NCI-H146 (cell line): ENCODE measurements at places on chromosomes 12 and 14.
A peak's percentile ranks its signal among the peaks of the same experiment; 100 is the strongest.

DNA sequence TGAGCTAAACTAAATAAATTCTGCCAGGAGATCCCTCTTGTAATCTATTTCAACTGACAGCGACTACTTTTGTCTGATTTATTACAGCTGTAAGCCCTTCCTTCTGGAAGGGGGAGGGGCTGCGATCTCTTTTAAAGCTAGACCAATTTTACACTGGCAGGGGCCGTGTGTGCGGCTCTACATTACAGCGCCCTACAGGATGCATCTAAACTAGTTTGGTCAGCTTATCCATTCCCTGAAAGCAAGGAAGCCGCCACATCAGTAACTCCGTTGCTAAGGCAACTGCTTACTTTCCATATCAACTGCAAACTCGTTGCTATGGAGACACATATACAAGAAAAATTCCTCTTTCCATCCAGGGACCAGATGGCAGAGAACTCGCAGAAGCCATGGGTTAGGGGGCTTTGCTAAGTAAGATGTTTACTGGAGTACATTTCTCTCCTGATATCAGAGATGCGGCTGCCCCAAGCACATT, 17.4 kb downstream of the FOXN3 start:
- no peak for DNase-seq

DNA sequence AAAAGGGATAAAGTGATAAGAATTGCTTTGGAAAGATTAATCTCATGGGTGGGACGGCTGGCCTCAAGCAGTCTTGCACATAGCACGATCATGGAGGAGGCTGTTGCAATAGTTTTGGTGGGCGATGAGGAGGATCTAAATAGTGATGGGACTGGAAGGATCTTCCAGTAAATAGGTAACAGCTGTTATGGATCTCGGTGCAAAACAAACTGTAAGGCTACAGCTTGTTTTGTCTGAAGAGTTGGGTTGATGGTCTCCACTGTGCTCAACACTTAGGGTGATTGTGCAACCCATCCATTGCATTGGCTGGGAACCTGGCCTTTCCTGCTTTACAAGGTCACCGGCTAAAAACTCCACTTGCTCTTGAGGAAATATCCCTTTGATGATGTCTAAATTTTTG, 21.0 kb downstream of the IGF1 start:
- DNase-seq: no peak

- DNase-seq: peak; percentile 48
Observed at GRCh38 chr12:57744194-57744776, 554 bp upstream of the TSPAN31 start.

- no peak for DNase-seq
Observed at GRCh38 chr14:38941488-38941887, 161.5 kb downstream of the SEC23A start.

- DNase-seq: no peak
Observed at GRCh38 chr12:123097561-123098084, 53.3 kb downstream of the PITPNM2 start.

GRCh38 chr12:65728848-65729793, 95.2 kb upstream of the HMGA2 start:
- DNase-seq: no peak

GRCh38 chr12:4572680-4573079, 10.7 kb downstream of the DYRK4 start:
- no peak for DNase-seq

GRCh38 chr12:113244047-113244460, 22.8 kb downstream of the TPCN1 start:
- DNase-seq: no peak

DNA sequence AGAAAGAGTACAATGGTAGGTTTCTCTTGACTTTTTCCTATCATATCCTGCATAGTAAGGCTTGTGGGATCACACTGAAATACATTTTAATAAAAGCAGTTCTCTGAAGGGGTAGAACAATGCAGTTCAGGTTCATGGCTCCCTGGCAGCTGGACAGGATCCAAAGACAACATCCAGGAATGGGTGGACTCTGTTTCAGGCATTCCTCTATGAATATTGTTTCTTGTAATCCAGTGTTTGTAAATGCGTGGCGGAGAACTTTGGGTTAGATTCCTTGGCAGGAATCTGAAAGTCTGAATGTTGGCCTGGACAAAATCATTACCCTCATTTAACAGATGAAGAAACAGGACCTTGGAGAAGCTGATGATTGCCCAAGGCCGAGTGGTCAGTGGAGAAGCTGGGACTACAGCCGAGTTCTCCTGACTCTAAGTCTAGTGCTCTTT, 43.5 kb downstream of the SYNE2 start:
- DNase-seq: peak; percentile 34

DNA sequence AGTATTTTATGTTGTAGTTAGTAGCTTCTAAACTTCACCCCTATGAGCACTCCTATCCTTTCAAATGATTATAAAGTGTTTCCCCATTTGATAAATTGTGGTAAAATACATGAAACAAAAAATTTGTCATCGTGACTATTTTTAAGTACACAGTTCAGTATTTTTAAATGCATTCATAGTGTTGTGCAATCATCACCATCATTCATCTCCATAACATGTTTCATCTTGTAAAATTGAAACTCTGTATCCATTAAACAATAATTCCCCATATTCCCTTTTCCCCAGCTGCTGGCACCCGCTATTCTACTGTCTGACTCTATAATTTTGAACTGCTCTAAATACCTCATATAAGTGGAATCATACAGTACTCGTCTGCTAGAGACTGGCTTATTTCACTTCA, 52.5 kb downstream of the ATP23 start:
- DNase-seq: no peak

DNA sequence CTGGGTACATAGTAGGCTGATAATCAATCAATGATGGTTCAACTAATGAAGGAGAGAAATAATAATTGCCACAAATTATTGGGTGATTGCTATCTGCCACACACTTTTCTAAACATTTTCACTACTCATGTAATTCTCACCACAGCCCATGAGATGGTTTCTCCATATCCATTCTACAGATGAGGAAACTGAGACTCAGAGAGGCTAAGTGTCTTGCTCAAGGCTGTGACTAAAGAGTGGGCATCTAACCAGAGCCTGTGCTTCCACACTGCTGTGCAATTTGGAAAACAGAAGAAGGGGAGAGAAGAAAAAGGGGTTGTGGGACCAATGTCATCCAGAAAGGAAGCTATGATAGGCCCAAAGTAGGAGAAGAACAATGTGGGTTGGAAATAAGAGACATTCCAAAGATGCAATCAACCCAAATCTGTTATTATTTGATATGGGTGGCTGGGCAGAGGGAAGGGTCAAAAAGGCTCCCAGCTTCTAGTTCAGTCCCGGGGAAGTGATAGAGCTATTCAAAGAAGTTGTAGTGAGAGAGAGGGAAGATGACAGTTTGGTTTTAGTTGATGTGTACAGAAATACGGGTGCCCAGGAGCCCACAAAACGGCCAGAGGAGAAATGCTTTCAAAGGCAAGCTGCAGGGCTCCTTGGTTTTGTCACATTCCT, 483 bp upstream of the NR1H4 start:
- DNase-seq: no peak

DNA sequence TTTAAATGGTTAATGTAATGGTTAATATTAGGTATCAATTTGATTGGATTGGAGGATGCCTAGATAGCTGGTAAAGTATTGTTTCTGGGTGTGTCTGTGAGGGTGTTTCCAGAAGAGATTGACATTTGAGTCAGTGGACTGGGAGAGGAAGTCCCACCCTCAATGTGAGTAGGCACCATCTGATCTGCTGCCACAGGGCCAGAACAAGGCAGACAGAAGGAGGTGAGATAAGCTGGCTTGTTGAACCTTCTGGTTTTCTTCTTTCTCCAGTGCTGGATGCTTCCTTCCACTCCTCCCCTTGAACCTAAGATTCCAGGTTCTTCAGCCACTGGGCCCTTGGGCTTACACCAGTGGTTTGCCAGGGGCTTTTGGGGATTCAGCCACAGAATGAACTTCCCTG, 756.5 kb upstream of the LRFN5 start:
- no peak for DNase-seq

DNA sequence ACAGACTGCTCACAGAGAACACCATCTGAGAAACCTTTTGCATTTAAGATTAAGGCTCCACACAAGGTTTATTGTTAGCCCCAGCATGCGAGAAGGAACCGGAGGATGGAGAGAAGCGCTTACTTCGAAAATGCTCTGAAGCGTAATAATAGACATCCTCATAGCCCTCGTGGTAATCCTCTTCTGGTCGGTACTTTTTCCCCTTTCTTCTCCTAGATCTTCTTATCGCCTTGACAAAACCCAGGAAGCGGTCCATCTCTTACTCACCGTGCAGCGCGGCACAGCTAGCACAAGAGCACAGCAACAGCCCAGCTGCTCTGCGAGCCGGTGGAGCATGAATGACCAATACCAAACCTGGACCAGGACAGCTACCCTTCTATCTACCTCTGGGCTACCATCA, 125.1 kb upstream of the GRIP1 start:
- DNase-seq: peak; percentile 71

DNA sequence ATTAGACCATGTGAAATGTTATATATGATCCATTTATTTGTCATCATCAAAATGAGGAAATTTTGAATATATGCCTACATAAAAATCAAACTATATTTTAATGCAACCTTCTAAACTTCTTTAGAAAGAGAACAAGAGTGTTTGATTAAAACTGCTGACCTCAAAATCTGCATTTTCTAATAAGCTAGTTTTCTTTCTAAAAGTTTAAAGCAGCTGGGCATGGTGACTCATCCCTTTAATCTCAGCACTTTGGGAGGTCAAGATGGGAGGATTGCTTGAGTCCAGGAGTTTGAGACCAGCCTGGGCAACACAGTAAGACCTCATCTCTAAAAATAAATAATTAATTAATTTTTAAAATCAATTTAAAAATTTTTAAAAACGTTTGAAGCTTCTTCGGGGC, 36.2 kb downstream of the GNPTAB start:
- no peak for DNase-seq

DNA sequence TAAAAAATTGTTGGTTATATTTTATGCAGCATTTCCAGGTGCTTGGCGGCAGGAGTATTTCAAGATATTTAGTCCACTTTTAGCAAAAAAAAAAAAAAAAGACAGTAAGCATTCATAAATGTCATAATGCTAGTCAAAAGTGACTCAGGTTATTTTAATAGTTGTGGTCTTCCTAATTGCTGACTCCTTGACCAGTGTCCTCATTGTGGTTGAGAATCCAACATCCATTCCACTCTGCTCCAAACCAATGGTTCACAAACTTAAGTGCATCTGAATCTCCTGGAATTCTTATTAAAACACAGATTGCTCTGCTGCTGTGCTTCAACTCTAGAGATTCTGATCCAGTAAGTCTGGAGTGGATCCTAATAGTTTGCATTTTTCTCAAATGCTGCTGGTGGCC, 71.4 kb downstream of the AKAP6 start:
- DNase-seq: no peak

DNA sequence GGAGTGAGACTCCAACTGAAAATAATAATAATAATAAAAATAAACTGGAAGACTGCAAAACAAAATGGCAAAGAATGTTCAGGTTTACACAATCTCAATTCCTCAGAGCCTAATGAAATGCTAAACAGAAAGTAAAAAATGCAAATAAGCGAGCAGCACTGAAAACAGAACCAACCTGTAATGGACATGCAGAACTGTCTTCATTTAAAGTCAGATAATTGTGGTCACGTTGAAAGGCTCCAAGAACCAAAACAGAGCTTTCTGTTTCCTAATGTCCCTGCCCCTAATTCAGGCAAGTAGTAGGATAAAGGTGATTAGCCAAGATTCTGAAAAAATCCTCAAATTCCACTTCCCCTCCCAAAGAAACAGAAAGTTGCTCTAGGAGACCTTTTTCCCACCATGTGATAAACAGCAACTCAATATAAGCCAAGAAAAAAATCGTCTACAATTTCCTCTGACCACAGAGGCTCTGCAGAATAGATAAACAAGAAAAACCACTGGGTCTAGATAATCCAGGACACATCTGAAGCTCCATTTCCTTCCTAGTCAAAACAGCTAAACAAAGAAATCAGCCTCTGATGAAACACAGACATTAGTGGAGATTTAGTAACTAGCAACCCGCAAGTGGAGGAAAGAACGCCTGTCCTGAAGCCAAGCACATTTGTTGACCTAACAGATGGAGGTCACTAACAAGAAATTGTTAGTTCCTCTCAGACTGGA, 3.0 kb downstream of the MIS18BP1 start:
- DNase-seq: no peak

DNA sequence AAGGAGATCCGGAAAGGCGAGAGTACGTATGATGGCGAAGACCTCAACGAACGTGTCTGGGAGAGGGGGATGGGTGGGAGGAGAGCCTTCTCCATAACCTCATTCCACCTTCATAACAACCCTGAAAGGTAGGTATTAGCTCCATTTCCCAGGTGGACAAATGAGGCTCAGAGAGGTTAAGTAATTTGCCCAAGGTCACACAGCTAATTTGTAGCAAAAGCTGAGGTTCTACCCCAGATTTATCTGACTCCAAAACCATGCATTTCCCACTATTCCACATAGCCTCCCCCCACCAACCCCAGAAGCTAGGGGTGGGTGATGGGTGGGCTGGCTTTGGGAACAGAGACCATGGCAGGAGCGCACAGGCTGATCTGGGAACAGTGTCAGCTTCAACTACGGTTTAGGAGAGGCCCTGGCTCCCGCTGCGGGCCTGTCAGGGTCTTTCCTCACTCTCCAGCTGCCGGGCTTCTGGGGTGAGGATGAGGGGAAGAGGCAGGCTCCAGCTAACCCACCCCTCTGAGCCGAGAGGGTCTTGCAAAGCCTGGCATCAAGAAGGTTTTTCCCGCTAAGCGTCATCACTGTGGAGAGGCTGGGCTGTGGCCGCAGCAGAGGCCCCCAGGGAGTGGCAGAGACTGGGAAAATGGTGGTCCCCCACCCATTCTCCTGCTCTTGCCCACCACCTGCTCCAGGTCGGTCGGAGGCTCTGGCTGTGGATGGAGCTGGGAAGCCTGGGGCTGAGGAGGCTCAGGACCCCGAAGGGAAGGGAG, 8.9 kb downstream of the CHGA start:
- no peak for DNase-seq

- peak; percentile 77 for DNase-seq
Observed at GRCh38 chr12:6452245-6452943, 552 bp downstream of the TAPBPL start.

DNA sequence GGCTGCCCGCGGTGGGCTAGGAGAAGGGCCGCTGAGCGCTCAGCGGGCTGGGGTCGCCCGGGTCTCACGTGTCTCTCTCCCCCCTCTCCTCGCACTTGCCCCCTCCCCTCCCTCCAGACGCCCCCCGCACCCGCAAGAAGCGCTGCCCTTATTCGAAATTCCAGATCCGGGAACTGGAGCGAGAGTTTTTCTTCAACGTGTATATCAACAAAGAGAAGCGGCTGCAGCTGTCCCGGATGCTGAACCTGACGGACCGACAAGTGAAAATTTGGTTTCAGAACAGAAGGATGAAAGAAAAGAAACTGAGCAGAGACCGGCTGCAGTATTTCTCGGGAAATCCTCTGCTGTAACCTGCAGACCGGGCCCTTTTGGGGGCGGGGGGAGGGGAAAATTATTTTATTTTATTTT, 314 bp upstream of the HOTAIR start:
- DNase-seq: no peak

DNA sequence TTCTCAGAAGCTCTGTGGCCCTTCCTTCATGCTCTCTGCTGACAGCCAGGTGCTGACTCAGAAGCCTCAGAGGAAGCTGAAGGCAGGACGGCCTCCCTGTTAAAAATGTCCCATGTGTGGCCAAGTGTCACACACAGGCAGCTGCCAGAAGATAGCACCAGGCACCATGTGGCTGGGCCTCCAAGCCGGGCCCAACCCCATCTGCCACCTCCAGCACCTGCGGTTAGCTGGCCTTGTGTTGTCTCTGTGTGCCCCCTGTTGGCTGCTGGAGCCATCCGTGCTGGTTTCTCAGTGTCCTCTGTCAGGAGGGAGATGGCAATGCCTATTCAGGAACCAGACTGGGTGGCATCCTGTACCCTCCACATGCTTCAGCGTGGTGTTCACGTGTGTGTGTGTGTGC, 63.2 kb downstream of the TSPAN11 start:
- peak; percentile 87 for DNase-seq

GRCh38 chr14:80364274-80364673, 153.0 kb upstream of the DIO2 start:
- DNase-seq: peak; percentile 3
